Effector memory CD4-positive, alpha-beta T cell (primary cell): ENCODE measurements at places on chromosomes 16 and 17.

GRCh38 chr17:29567554-29568330 lies 759 bp upstream of the TP53I13 start:
- H3K27me3 ChIP-seq: no peaks in the 10 kb centered on the region
- peak overlapping the region; percentile 73 for H3K4me3 ChIP-seq
- no peaks in the 10 kb centered on the region for H3K36me3 ChIP-seq
- peak; percentile 59 for DNase-seq
- peaks cover 26% of the 10 kb centered on the region for H3K4me1 ChIP-seq
- peak overlapping the region; percentile 72 for H3K27ac ChIP-seq

DNA sequence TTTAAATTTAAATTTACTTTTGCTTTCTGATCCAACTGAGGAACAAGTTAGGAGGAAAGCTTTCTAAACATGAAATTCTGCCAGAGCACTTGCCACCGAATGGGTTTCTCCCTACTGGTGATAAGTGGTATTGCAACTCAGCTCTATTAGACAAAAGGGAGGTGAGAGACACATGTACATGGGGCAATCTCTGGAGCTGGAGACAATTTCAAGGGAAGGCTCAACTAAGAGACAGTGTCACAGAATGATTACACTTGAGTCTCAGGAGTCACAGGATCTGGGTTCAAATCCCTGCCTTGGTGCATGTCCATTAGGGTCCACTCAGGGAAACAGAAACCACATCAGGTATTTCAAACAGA lies 37.4 kb downstream of the SOCS1 start:
- no peak overlapping the region for H3K4me3 ChIP-seq
- H3K27me3 ChIP-seq: no peaks in the 10 kb centered on the region
- H3K4me1 ChIP-seq: peaks cover 6% of the 10 kb centered on the region
- H3K36me3 ChIP-seq: no peaks in the 10 kb centered on the region
- DNase-seq: no peak
- no peak overlapping the region for H3K27ac ChIP-seq

GRCh38 chr17:46817151-46817900 lies 1.2 kb downstream of the WNT3 start:
- no peak overlapping the region for H3K4me3 ChIP-seq
- H3K36me3 ChIP-seq: no peaks in the 10 kb centered on the region
- peaks cover 15% of the 10 kb centered on the region for H3K4me1 ChIP-seq
- no peak overlapping the region for H3K27ac ChIP-seq
- no peak for DNase-seq

- H3K36me3 ChIP-seq: no peaks in the 10 kb centered on the region
- no peak overlapping the region for H3K27ac ChIP-seq
- H3K4me3 ChIP-seq: no peak overlapping the region
Observed at GRCh38 chr17:81978524-81979298, 1.3 kb downstream of the ASPSCR1 start.

DNA sequence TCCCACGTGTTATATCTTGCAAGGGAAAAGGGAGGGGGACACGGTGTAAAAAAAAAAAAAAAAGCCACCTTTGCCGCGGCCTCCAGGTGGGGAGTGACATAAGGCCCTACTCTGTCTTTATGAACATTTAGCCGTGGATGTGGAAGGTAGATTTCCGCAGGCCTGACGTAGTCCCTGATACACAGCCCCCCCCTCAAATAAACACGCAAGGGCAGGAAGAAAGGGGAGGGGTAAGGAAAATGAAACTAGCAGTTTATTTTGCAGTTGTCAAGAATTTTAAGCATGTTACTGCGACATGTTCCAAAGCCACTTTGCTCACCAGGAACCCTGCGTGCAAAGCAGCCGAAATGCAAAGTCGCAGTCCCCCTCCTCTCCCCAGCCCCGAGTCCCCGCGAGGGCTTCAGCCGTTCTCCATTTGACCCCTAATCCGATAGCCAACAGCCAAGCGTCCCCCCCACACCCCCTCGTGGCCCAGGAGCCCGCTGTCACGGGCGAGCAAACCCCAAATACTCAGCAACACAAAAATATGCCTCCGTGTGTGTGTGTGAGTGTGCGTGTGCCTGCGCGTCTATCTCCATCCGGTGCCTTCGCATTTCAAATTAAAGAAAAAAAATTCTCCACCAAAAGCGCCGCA lies 1.2 kb downstream of the CBX4 start:
- peaks cover 61% of the 10 kb centered on the region for H3K4me1 ChIP-seq
- H3K27ac ChIP-seq: peak overlapping the region; percentile 61
- DNase-seq: peak; percentile 34
- H3K36me3 ChIP-seq: peaks cover 23% of the 10 kb centered on the region
